NCI-H2081 (cell line): ENCODE measurements at places on chromosomes 6 and 20.

DNA sequence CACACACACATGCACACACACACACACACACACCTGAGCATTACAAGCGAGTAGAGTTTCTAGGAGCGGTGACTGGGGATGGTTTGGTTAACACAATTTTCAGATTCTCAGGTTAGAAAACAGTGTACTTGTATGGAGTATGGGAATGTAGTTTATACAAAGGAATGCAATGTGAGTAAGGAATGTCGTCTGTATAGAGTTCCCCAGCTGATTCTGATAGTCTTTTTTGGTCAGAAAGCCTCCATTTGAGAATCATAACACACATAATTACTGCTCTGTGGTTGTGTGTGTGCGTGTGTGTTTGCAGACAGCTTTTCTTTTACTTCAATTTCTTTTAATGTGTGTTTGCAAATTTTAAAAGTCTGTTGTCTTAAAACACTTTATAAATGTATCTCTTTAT, 93.2 kb downstream of the MYO6 start:
- no peak for DNase-seq

GRCh38 chr6:168735268-168735949, 294.4 kb downstream of the SMOC2 start:
- DNase-seq: no peak

DNA sequence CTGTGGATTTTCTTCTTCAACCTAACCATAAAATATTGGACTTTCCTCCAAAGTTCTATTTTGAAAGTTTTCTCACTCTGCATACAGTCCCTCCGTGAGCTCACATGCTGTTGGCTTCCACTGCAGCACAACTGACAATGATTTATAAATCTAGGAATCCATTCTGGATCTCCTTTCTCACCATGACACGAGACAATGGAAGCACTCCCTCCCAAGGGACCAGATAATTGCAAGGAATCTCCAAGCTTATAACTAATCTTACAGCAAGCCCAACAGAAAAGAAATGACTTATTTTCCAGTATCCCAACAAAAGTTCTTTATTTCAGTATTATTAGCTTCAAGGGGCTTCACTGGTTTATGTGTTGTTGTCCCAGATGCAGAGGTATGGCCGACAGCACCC, 729.0 kb downstream of the RFPL4B start:
- no peak for DNase-seq

- no peak for DNase-seq
Observed at GRCh38 chr6:1972962-1973361, 272.4 kb downstream of the GMDS start.

GRCh38 chr6:159117563-159117962, 51.6 kb upstream of the FNDC1 start:
- no peak for DNase-seq

GRCh38 chr6:137928286-137928685, 61.2 kb downstream of the TNFAIP3 start:
- DNase-seq: no peak

DNA sequence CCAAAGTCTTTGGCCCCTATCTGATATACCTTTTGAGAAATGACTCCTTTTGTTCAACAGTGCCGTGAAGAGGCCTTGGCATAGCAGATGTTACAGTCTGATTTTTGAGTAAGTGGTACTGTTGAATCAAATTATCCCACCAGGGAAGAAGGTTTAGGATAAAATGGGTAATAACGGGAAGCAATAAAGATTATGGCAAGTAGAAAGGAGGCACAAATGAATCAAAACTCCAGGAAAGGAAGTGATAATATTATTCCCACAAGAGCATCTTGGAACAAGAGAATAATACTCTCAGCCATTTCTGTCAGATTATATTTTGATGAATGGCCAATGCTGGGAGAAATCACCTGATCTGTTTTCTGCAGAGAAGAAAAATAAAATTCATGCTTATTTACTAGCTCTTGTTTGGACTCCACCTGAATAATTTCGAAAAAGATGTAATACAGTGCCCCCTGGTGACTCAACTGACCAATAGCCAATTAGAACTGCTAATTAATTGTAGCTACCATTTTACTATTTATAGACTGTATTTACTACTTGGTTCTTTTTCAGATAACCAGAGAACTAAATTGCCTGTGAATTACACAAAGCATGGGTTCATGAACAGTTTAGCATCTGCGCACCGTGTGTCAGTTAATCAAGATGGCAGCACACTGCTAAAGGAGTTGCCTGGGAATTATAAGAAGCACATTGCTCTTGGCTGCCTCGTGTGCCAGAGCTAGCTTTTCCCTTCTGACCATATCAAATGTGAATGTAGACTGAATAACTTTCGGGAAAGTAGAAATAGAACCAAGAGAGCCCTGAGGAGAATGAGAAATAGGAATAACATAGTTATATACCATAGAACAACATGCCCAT, 78.5 kb upstream of the TRDN start:
- peak; percentile 45 for DNase-seq

- peak; percentile 18 for DNase-seq
Observed at GRCh38 chr6:128206610-128207426, 306.0 kb upstream of the THEMIS start.

DNA sequence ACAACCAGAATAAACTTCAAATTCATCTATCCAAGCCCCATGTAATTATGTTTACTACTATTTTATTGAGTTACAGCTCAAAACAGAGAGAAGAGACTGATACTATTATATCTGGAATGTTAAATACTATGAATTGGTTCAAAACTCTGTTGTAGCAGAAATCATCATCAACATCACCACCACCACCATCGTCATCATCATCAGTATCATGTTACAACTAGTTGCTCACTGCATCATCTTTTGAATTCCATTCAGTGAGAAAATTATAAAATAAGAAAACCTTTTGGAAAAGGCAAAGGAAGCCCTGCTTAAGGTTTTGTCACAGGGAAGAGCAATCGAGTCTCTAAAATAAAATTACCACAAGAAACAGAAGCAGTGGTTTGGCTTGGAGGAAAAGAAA, 36.2 kb upstream of the THEMIS start:
- DNase-seq: no peak

- DNase-seq: no peak
Observed at GRCh38 chr20:14507711-14508110, 170.3 kb upstream of the FLRT3 start.

DNA sequence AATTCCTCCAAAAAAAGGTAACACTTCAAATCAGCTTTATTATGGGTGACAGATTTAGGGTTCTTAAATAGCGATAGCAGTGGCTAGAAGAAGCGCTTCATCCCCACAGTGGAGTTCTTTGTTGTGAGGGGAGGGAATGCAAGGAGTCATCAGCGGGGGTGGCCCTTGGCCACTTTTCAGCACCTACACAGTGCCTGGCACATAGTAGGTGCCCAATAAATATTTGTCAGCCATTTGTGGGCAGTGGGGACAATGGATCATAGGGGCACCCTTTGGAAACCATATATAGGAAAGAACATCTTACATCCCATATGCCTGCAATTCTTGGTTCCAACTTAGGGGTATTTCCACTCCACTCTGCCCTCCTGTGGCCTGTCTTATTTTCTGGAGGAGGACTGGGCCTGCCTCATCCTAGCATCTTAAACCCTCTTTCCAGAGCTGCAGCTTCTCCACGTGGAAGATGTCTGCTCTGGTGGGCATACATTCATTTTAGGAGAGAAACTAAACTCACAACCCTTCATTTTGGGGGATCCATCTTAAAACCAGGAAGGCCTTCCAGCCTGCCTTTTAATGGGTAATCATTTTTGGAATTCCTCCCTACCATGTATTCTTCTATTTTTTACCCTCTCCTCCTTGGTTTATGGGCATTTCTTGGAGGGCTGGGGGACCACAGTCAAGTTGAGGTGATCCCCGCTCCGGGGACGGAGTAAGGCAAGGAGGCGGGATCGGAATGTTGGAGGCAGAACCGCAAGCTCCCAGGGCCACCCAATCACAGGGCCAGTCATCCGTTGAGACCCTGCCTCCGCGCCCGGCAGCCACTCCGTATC, 2.6 kb upstream of the GPSM3 start:
- no peak for DNase-seq

DNA sequence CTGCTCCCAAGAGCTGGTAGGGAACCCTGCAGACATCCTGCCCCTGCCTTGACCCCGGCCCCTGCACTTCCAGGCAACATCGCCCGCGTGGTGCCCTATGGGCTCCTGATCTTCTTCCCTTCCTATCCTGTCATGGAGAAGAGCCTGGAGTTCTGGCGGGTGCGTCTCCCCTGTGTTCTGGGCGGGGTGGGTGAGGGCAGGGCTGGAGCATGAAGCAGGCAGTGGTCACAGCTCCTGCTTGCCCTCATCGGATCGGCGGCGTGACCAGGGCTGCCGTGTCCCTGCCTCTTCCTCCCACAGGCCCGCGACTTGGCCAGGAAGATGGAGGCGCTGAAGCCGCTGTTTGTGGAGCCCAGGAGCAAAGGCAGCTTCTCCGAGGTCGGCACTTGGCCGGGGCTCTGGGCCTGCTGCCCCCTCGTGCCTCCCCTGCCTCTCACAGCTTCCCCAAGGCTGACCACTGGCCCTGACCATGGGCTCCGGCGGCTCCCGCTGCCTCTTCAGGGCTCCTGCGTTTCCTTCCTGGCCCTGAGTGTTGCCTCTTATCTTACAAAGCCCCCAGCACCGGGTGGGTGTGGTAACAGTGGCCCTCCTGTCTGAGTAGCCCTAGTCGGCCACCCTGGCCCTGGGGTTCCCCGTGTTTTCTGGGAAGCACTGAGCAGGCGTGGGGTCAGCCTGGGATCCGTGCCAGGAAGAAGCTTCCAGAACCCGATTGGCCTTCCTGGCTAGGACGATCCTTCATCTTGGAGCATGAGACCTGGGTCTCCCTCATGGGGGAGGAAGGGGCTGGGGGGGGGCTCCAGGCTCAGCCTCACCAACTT, 8.0 kb upstream of the TNFRSF6B start:
- DNase-seq: no peak

- no peak for DNase-seq
Observed at GRCh38 chr20:58077282-58077681, 151.2 kb downstream of the ANKRD60 start.

GRCh38 chr6:129031051-129031599, 148.2 kb downstream of the LAMA2 start:
- DNase-seq: no peak
